ENCODE measurements at places on chromosomes 4 and X. TPM values are rescaled to one million over a fixed set of nuclear protein-coding genes. Genes with fewer than 3 reads are reported as not detected.

DNA sequence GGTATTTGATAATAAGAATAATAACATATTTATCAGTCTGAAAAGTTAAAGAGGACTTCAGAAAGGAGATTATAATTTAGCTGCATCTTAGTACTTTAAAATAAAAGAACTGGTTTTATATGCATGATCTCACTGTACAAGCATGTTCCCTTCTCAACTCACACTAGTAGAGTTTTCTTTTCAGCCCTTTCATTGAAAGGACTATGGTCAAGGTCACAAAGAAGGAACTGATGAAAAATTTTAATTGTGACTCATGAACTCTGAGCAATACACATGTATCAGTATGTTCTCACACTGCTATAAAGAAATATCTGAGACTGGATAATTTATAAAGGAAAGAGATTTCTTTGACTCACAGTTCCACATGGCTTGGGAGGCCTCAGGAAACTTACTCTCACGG is 73.7 kb upstream of the NDST4 start:
- DNase-seq = peak; percentile 25

DNA sequence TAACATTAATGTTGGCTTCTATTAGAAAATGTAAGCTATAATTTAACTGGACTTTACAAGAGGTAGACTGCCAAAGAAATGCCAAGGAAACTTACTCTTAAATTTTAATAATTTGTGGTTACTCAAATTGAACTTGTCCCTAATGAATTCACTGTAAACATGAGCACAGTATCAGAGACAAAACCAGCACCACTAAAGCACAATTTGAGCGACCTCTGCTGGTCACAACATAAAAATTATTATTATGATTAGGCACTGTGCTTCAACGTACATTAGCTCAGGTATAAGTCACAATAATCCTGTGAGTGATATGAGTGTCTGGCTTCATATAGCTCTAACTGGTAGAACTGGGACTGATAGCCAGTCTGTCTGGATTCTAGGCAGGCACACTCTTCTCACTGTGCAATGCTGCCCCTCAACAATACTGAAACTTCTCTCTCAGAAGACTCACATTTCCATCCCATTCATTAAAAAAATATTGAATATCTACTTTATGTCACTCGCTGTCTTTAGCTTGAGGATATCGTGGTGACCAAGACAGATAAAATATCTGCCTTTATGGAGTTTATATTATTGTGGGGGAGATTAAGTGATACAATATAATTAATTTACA is 8.0 kb downstream of the NUDT6 start:
- DNase-seq = peak; percentile 29

- DNase-seq = no peak
These were observed 55.6 kb downstream of the ALG13 start for GRCh38 chrX:111736571-111736970.

DNA sequence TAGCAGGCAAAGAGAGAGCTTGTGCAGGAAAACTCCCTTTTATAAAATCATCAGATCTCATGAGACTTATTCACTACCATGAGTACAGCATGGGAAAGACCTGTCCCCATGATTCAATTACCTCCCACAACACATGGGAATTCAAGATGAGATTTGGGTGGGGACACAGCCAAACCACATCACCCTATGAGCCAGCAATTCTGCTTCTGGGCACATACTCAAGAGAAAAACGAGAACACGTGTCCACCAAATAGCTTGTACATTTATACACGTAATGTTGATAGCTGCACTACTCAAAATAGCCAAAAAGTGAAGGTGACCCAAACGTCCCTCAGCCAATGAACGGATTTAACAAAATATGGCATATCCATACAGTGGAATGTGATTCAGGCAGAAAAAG is 94.5 kb upstream of the DHRSX start:
- peak; percentile 43 for DNase-seq

GRCh38 chr4:37535872-37536271 is 150.3 kb downstream of the RELL1 start:
- no peak for DNase-seq

DNA sequence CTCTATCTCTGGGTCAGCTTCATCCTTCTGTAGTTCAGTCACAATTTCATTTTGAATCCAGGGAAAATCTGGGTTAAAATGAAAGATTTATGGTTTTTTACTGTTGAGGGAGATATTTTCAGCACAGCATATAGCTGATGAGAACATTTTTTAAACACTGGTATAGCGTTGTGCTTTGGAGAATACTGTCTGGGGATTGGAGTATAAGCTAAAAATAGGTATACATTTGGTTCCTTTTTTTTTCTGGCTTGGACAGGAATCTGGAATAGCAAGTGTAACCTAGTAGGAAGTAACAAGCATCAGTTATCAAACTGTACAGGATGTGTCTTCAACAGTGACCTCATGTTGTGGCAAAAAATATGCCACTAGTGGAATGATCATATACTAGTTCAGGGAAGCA is 149.1 kb downstream of the GRXCR1 start:
- DNase-seq = no peak

DNA sequence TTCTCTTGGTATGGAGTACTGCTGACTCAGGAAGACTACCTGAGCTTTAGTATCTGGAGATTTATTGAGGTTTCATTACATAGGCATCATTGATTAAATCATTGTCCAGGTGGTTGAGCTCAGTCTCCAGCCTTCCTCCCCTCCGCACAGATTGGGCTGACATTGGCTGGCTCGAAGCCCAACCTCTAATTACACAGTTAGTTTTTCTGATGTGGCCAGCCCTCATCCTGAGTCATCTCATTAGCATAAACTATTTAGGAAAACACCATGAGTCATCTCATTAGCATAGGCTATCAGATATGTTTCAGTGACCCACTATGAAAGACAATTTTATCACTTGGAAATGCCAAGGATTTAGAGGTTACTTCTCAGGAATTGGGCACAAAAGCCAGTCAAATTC is 93.9 kb upstream of the ANKRD50 start:
- peak; percentile 83 for DNase-seq

DNA sequence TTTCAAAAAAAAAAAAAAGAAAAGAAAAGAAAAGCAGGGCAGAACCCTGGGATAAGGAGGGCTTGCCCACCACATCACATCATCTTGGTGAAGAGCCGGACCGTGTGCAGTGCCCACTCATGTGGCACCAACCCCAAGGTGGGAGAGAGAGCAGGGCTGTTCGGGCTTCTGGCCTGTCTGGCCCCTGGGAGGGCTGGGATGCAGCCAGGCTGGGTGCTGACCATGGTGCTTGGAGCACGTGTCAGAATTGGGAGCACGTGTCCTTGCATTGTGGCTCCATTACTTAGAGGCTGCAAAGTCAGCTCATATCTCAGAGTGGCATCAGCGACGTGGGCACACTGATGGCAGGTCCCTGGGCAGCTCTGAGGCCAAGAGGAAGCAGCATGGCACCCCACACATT is 100.9 kb upstream of the AFAP1 start:
- DNase-seq = no peak

CSAG2 gene
- total RNA-seq = not detected

ZRSR2 gene
- 6.6 TPM for total RNA-seq
